Fibroblast of skin of right biceps (primary cell): ENCODE measurements at places on chromosomes 4 and X.

DNA sequence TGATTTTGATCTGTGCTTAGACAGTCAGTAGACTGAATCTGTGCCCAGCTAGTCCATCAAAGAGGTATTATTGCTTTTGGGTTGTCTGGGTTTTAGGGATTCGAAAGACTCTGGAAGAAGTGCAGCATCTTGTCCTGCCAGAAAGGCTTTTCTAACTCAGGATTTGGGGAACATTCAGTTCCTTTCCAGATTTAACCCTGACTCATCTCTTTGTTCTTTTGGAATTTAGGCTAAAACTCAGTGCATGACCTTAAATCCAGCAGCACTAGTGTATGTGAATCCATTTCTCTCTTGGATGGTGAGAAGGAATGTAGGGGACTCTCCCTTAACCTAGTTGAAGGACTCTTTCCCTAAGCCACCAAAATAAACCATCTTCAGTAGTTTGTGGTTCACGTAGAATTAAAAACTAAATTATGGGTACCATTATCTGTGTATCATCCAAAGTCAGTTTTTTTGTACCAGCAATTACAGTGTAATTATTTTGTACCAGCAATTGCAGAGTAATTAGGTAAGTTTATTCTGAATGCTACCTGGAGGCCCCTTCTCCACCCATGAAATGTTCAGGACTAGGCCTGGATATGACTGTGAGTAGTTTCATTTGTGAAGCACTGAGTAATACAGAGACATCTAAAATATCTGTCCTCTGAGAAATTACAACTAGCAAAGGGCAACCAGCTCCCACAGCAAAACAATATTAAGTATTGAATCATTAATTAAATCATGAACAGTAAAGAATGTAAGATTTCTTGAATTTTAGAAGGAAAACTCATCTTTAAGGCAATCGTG is 384.0 kb downstream of the TMA16 start:
- no peak for DNase-seq

GRCh38 chr4:129708784-129709183 is 612.8 kb downstream of the C4orf33 start:
- no peak for DNase-seq

- DNase-seq: no peak
These were observed 118.0 kb downstream of the CAMK2D start for GRCh38 chr4:113643505-113643904.

DNA sequence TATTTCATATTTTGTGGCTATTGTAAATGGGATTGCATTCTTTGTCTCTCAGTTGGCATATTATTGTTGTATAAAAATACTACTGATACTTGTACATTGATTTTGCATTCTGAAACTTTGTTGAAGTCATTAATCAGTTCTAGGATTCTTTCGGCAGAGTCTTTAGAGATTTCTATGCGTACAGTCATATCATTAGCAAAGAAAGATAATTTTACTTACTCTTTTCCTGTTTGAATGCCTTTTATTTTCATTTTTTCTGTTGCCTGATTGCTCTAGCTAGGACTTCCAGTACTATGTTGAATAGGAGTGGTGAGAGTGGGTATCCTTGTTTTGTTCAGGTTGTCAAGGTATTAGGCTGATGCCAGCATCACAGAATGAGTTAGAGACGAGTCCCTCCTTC is 722.0 kb upstream of the PCDH10 start:
- no peak for DNase-seq

GRCh38 chr4:157514711-157515110 is 294.2 kb downstream of the GRIA2 start:
- no peak for DNase-seq

- DNase-seq: no peak
These were observed 21.5 kb downstream of the FHDC1 start for GRCh38 chr4:152957437-152958171.

DNA sequence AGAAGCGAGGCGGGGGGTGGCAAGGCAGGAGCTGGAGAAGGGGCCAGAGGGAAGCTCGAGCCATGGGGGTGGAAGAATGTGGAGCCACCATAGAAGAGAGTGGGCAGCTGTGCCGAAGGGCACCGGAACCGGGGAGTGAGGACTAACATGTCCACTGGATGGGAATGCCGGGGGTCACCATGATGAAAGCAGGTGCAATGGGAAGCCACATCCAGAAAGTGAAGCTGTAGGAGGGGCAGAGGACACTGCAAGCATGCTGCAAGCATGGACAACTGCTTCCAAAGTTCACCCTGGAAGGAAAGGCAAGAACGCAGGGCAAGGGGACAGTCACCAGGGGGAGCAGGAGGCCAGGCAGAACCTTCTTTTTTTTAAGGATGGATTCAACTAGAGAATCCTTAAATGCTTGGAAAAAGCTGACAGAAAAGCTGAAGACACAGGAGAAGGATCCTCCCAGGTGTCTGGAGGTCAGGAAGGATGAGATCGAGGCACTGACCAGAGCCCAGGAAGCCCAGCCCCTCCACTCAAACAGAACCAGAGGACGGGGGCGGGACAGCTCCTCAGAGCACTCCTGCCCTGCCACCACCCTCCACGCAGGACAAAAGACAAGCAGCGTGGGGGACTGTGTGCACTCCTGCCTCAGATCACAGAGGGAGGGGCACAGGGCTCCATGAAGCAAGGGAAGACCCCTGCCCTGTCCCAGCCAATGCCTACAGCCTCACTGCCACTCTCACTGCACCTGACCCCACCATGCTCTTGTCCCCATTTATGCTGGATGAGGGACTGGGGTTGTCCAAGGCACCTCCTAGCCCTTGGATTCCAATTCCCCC is 169.2 kb downstream of the AFAP1 start:
- no peak for DNase-seq

- DNase-seq: no peak
These were observed 100.5 kb downstream of the MFAP3L start for GRCh38 chr4:169925678-169926077.

DNA sequence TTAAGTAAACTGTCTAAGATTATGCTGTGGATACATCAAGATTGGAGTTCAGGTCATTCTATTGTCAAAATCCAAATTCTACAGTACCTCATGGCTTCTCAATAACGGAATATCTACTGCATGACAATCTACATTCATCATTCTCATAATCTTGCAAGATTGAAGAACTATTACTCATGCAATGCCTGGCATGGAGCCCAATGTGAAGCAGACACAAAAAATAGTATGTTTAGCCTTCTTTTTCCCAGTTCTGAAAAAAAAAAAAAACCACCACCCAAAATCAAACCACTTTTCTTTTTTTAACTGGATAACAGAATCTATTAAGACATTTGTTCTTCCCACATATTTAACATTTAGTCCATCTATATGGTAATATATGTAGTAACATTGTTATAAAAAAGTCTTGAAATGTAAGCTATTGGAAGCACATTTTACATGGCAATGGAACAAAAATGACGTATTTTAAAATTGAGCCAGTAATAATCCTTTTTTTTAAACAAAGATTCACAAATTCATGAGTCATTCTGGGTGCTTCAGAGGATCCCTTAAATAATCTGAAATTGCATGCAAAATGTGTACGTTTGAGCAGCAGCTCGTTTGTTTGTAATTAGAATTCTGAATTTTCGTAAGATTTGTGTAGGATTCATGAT is 232.2 kb upstream of the FMR1 start:
- DNase-seq: peak; percentile 10

DNA sequence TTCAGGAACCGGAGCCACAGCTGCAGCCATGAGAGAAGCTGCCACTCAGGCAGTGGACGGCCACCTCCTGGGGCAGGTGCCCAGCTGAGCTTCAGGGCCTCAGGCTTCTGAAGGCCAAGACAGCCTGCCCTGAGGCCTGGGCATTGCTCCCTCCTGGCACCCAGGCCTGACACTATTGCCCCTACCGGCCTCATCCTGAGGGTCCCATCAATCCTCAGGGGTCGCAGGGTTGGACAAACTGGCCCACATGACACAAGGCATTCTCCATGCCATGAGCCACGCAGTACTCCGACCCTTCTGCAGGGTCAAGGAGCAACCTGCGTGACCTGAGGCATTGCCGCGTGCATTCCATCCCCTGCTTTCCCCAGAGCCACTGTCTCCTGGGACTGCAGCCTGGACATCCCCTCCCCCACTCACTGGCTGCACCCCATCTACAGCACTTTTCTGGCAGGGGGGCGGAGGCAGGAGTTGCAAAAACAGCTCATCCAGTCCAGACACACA is 3.0 kb upstream of the ZFP92 start:
- no peak for DNase-seq

- no peak for DNase-seq
These were observed 155.9 kb downstream of the KIT start for GRCh38 chr4:54813674-54814073.

GRCh38 chrX:123153846-123154335 is 30.2 kb upstream of the GRIA3 start:
- no peak for DNase-seq

DNA sequence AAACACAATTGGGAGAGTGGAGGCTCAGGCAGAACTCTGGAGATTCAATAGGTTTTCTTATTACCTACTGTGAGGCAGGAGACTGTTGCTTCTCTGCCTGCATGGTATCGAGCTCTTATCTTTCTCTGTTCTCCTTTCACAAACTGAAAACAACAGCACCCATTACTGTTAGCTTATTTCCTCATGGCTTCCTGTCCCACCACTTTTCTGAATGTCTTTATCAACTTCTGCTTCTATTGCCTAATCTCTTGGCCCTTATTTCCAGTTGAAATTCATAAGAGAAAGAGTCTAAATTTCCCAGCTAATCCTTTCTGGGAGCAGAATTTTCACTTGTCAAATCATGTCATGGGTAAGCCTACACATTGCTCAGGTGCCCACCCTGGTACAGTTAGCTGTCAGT is 46.8 kb upstream of the NDST3 start:
- DNase-seq: no peak

DNA sequence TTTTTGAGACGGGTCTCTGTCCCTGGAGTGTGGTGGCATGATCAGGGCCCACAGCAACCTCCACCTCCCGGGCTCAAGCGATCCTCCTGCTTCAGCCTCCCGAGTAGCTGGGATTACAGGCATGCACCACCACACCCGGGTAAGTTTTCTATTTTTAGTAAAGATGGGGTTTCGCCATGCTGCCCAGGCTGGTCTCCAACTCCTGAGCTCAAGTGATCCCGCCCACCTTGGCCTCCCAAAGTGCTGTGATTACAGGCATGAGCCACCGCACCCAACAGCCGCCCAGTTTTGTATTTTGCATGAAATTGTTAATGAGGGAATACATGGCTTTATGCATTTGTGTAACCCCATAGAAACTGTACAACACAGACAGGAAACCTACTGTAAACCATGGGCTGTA is 2.8 kb upstream of the ARHGAP4 start:
- no peak for DNase-seq

GRCh38 chr4:4730249-4730648 is 129.2 kb upstream of the MSX1 start:
- DNase-seq: no peak

DNA sequence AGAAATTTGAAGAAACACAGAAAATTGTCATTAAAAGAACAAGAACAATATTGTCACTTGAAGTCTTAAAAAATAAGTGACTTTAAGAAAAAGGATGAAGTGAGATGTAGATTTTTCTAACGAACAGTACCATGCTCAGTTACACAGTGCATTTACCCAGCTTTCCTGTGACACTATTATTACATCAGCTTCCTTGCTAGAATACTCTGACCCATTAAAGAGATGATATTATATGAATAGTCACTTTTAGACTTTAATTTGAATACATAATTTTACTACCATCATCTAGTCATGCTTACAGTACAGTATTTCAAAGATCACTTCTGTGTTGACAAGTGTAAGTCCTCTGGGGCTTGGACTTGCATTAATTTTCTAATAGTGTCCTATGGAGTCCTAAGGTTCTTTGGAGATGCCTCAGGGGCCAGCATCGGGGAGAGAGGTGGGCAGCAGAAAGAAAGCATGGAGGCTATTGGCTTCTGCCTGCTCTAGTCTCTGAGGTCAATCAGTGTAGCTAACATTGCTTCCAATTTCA is 10.7 kb downstream of the COL25A1 start:
- DNase-seq: no peak

- DNase-seq: peak; percentile 72
These were observed 83.3 kb downstream of the HPRT1 start for GRCh38 chrX:134543288-134543687.

DNA sequence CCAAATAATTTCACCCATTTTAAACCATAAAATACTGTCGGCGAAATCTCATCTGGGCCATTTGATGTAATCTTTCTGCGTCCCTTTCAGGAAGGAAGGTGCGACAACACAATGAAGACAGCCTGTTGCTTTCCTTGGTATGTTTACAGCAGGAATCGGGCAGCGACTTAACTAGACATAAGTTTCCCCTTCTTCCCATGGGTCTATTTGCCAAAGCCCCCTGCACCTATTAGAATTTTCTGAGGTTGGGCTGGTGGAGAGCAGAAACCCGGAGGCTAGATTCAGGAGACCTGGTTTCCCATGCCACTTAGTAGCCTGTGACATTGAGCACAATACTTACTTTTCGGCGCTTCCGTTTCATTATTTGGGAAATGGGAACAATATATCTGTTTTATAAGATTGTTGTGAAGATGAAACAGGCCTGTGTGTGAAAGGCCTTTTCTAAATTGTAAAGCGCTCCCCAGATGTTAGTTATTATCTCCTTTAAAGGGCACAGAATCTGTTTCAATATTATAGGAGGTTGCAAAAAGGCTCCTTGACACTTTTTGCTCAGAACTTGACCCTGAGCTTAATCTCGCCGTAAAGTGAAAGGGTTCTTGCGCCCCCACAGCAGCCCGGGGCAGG is 552 bp upstream of the AFF1 start:
- DNase-seq: no peak

GRCh38 chr4:169152899-169153298 is 117.9 kb downstream of the SH3RF1 start:
- no peak for DNase-seq

DNA sequence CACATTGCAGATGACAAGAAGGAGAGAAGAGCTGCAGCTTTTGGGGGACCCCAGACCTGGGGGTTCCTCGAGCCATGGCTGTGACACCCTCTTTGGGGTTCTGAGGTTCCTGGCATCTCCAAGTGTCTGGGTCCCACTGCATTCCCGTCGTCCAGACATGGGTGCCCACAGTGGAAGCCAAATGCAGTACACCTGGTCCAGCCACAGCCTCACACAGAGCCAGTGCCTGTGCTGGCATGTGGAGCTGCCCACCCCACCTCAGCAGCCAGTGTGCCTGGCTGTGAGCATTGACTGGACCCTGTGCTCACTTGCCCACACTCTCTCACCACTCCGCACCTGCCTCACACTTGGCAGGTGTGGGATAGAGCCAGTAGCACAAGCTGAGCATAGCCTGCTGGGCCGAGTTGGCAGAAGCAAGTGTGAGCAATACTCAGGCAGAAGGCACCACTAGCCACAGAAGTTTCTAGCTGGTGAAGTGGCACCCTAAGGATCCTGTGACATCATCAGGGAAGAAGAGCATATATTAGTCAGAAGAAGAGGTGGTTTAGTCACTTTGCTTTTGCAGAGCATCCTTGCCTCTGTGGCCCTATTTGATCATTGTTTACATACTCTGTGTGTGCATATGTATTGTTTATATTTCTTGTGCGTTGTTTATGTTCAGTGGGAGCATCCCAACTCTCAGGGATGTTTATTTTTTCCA is 65.0 kb upstream of the MAGEB2 start:
- no peak for DNase-seq

DNA sequence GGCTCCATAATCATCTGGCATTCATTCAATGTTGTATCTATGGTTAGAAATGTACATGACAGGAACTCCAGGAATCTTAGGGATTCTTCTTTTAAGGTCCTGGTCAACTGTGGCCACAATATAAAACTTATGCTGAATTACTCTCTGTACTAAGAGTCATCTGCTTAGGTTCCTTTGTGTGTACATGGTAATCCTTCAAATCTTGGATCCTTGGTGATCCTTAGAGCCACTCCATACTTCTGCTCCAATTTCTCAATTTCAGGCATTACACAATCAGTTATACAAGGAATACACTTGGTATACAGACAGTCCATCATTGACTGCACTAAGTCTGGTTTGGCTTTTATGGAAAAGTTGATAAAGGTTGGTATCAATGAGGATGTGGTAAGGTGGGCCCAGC is 5.8 kb downstream of the SRD5A3 start:
- no peak for DNase-seq
